ENCODE measurements at places on chromosomes 3 and 15. TPM values are rescaled to one million over a fixed set of nuclear protein-coding genes. Genes with fewer than 3 reads are reported as not detected.

The TOPAZ1 gene
- total RNA-seq = not detected

The RCN2 gene
- total RNA-seq = 26.1 TPM

The ZIC1 gene
- not detected for total RNA-seq

The TATDN2 gene
- total RNA-seq = 7.8 TPM
